ENCODE measurements at places on chromosomes 1 and 21. TPM values are rescaled to one million over a fixed set of nuclear protein-coding genes. Genes with fewer than 3 reads are reported as not detected.

DNA sequence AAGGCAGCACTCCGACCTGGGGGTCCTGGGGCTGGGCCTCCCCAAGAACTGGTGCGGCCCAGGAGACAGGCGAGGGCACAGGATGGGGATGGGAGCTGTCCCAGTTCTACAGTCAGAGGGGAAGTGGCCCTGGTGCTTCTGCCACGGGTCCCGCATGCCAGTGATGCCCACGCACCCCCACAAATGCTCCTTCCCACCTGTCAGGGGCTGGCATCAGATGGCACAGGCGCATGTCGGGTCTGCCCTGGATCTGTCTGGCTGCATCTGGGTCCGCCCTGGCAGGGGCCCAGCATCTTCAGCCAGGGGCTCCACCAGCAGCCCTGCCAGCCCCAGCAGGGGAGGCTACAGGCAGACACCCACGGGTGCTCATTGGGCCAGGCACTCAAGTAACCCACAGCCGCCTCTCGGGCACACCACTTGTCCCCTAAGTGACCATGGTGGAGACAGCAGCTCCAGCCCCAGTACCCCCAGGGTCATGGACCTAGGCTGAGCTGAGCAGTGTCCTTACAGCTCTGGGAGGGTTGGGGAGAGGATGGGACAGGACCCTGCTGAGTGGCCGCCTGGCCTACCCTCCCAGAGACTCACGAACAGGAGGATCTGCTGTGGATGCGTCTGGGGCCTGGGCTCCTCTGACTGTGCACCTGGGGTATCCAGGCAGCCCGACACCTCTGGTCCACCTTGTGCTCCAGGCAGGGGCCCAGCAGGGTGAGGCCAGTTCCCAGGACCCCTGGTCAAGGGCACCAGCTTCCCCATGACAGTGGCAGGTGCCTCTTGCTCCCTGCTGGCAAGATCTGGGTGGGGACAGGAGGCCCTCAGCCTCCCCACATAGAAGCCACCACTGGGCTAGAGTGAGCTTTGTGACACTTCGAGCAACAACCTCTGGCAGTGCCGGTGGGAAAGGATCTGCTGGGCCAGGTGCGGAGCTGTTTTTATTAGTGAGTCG lies 5.4 kb downstream of the SMIM1 start:
- DNase-seq = no peak
- H3K4me1 ChIP-seq = peaks cover 59% of the 10 kb centered on the region
- peaks cover 8% of the 10 kb centered on the region for H3K36me3 ChIP-seq
- peak overlapping the region; percentile 92 for H3K27ac ChIP-seq
- H3K4me3 ChIP-seq = no peak overlapping the region
- H3K27me3 ChIP-seq = no peaks in the 10 kb centered on the region

DNA sequence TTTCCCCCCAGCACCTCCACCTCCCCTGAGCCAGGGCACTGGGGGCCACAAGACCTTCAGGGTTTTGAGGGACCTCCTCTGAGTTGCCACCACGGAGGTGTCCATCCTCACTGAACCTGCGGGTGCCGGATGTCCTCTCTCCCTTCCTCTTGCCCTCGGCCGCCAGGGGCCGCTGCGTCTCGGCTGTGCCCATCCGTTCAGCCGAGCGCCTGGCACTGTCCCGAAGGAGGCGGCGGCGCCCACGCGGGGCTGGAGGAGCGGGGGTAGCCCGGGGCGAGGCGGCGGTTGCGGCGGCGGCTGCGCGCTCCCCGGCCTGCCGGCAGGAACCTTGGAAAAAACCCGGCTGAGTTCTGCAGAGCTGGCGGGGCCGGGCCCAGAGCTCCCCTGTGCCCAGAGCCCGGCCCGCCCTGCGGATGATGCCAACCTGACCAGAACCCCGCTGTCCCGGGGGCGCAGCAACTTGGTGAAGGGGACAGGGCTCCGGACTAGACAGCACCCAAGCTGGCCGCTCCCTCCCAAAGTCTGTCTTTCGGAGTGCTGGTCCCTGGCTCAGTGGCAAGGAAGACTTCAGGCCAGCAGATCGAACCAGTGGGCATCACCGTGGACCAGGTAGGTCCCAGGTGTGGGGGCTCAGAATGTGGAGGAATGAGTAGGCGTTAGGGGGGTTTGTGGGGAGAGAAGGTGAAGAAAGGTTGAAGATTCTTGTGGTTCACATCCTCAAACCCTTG lies 3.7 kb upstream of the PPM1J start:
- peak; percentile 90 for DNase-seq
- no peaks in the 10 kb centered on the region for H3K27me3 ChIP-seq
- peaks cover 23% of the 10 kb centered on the region for H3K4me1 ChIP-seq
- H3K27ac ChIP-seq = no peak overlapping the region

DNA sequence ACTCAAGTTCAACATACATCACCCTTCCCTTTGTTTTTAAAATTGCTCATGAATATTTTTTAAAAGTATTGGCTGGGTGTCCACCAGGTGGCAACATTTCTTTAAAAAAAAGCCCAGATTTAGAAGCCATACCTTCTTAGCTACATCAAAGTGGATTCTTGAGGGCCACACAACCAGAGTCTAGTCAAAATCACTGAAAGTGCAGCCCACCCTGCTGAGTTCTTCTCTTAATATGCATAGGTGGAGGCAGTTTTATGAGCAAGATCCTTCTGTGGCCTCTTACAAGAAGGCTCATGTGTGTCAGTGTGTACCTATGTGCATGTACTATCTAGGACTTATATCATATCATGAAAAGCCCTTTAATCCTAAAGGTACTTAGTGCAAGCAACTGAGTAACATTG lies 16.9 kb upstream of the GNG12 start:
- H3K27ac ChIP-seq = no peak overlapping the region
- no peaks in the 10 kb centered on the region for H3K27me3 ChIP-seq
- no peaks in the 10 kb centered on the region for H3K36me3 ChIP-seq
- peaks cover 15% of the 10 kb centered on the region for H3K4me1 ChIP-seq

GRCh38 chr1:110134050-110134595 lies 16.2 kb upstream of the SLC6A17 start:
- no peak for DNase-seq
- H3K4me1 ChIP-seq = peaks cover 33% of the 10 kb centered on the region
- H3K36me3 ChIP-seq = no peaks in the 10 kb centered on the region
- peaks cover 20% of the 10 kb centered on the region for H3K27me3 ChIP-seq

- DNase-seq = no peak
- H3K27me3 ChIP-seq = no peaks in the 10 kb centered on the region
- H3K27ac ChIP-seq = no peak overlapping the region
- H3K4me1 ChIP-seq = no peaks in the 10 kb centered on the region
- no peaks in the 10 kb centered on the region for H3K36me3 ChIP-seq
These were observed 74.4 kb downstream of the DUSP10 start for GRCh38 chr1:221667504-221667903.

GRCh38 chr1:22884806-22885530 lies 87.7 kb downstream of the LACTBL1 start:
- DNase-seq = no peak
- H3K4me1 ChIP-seq = no peaks in the 10 kb centered on the region
- no peaks in the 10 kb centered on the region for H3K27me3 ChIP-seq
- no peak overlapping the region for H3K27ac ChIP-seq
- no peak overlapping the region for H3K4me3 ChIP-seq

DNA sequence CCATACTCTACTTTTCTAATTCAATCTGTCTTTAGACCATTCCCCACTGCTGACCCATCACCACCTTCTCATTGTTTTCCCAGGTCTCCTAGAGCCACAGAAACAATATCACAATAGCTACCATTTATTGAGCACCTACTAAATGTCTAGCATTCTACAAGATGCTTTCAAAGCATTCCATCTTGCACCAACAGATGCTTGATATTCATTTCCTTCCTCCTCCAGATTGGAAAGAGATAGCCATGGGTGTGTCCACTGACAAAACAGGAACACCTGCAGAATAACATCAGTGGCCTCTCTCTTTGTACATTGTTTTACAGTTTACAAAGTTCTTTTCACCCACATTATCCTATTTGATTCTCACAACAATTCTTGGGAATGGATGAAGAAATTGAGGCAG lies 2.2 kb downstream of the RAB3B start:
- no peak overlapping the region for H3K27ac ChIP-seq
- DNase-seq = no peak
- no peak overlapping the region for H3K4me3 ChIP-seq
- peaks cover 16% of the 10 kb centered on the region for H3K4me1 ChIP-seq
- H3K36me3 ChIP-seq = no peaks in the 10 kb centered on the region
- H3K27me3 ChIP-seq = no peaks in the 10 kb centered on the region

DNA sequence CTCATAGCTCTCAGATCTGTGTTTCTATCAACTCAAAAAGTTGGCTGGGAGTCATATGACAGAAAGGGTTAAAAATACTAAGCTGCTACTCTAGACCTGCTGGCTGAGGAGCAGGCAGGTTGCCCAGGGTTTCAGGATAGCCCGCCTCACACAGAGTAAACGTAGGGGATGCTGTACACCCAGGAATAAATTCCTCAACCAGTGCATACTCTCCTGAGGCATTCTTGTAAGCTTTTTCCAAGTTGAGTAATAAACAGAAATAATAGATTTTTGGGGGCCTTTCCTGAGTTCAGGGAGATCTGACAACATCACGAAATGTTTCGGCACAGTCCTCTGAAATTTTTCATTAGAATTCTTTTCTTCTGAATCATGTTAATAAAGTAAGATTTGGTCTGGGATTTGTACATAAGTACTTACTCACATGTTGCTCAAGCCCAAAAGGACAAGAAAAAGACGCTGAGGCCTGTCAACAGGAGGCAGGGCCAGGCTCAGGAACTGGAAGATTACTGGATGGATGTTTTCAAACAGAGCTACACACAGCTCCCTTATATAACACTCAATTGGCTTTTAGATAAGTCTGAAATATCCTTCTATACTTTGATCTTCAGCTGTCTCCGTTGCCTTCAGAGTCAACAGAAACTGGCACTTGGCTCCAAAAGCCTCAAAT lies 41.0 kb downstream of the TGFBR3 start:
- no peaks in the 10 kb centered on the region for H3K36me3 ChIP-seq
- no peak overlapping the region for H3K27ac ChIP-seq
- peaks cover 39% of the 10 kb centered on the region for H3K27me3 ChIP-seq
- no peak overlapping the region for H3K4me3 ChIP-seq
- no peak for DNase-seq

DNA sequence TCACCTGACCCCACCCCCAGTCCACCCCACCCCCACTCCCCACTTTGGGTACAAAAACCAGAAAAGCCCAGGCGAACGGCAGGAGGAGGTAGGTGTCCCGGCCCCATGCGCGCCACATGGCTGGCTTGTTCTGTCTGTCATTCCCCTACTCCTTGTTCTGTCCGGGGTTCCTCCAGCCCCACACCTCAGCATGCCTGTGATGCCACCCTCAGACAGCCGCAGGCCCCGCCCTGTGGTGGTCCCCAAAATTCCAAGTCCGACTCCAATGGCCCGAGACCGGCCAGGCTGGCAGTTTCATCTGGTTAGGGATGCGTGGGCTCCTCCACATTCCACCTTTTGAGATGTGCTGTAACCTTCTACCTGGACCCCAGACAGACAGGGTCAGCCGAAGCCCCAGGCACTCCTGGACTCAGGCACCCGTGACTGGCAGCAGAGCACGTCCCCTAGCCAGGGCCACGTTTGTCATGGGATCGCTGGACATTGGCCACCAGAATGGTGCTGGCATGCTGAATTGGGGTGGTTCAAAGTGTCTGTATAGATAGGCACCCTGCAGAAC lies 94.4 kb downstream of the WDR4 start:
- no peaks in the 10 kb centered on the region for H3K36me3 ChIP-seq

DNA sequence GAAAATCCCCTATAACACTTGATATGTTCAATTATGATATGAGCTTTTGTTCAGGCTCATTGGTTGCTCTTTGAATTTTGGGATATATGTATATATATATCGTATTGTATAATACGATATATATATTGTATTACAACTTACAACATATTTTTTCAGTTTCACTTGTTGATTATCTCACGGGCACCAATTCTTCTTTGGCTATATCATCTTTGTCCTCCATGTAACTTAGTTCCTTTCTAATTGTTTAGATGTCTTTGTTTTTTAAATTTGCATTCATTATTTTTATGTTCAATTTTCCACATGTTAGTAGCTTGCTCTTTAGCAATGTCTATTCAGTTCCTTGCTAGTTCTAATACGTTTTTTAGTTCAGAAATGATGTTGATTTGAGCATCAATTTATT lies 150.0 kb downstream of the BACH1 start:
- H3K4me1 ChIP-seq = no peaks in the 10 kb centered on the region
- H3K4me3 ChIP-seq = no peak overlapping the region

GRCh38 chr1:71635568-71635967 lies 554.7 kb upstream of the ZRANB2 start:
- H3K36me3 ChIP-seq = no peaks in the 10 kb centered on the region
- no peaks in the 10 kb centered on the region for H3K27me3 ChIP-seq
- no peak overlapping the region for H3K4me3 ChIP-seq
- no peak overlapping the region for H3K27ac ChIP-seq

GRCh38 chr1:240869071-240869470 lies 257.1 kb upstream of the GREM2 start:
- DNase-seq = no peak
- H3K4me3 ChIP-seq = no peak overlapping the region
- no peak overlapping the region for H3K27ac ChIP-seq
- H3K4me1 ChIP-seq = no peaks in the 10 kb centered on the region
- no peaks in the 10 kb centered on the region for H3K36me3 ChIP-seq
- H3K27me3 ChIP-seq = no peaks in the 10 kb centered on the region

DNA sequence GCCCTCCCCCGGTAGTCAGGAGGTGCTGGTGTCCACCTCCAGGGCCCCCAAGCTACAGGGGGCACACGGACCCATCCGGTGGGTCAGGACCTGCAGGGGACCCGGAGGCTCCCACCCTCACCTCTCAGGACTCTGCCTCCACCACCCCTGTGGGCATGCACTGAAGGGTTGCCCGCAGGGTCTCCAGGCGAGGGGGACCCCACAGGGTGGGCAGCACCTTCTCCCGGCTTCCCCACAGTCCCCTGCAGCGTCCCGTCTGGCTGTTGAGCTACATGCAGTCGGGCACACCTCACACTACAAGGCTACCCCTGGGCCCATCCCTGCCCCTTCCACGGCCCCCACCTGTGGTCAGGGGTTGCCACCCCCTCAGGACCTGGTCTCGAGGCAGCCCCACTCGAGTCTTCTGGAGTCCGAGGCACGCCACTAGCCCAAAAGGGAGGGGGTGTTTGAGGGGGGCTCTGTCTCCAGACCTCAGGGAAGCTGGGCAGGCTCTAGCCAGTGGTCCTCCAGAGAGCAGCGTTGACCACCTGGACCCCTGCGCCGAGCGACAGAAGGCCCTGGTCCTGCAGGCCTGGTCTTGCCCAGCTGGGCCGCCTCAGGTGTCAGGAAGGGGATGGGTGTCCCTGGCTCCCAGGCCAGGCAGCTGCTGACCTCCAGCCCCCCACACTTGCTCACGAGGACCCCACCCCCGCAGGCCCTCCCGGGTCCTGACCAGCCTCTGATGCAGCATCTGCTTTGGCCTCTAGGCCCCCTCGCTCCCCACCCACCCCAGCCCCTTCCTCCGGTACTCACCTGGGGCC lies 9.6 kb downstream of the PARS2 start:
- no peak overlapping the region for H3K27ac ChIP-seq
- no peaks in the 10 kb centered on the region for H3K4me1 ChIP-seq
- no peak overlapping the region for H3K4me3 ChIP-seq
- no peak for DNase-seq
- H3K36me3 ChIP-seq = peaks cover 4% of the 10 kb centered on the region
- no peaks in the 10 kb centered on the region for H3K27me3 ChIP-seq

ELAPOR1 gene
- polyA plus RNA-seq = 1.1 TPM

CFAP45 gene
- 0.57 TPM for polyA plus RNA-seq

AKT3 gene
- 16.4 TPM for polyA plus RNA-seq

FALEC gene
- polyA plus RNA-seq = 0.72 TPM

CCDC27 gene
- not detected for polyA plus RNA-seq

KDM5B gene
- 25.1 TPM for polyA plus RNA-seq

DHRS3 gene
- polyA plus RNA-seq = 44.8 TPM

Measured in SK-N-SH (cell line).